Right ventricle myocardium superior (tissue), 1 donor: ENCODE measurements at places on chromosomes 11 and 22. TPM values are rescaled to one million over a fixed set of nuclear protein-coding genes. Genes with fewer than 3 reads are reported as not detected.

The TRIM49B gene
- total RNA-seq: not detected

The C1QTNF4 gene
- total RNA-seq: 0.48 TPM

The SUSD2 gene
- 2.6 TPM for total RNA-seq

The KIAA0930 gene
- 18.6 TPM for total RNA-seq

The SLC22A6 gene
- total RNA-seq: not detected

The MS4A2 gene
- total RNA-seq: 1.0 TPM

The HSD17B12 gene
- 63.3 TPM for total RNA-seq

The RTCB gene
- 38.5 TPM for total RNA-seq

The TUT1 gene
- 14.7 TPM for total RNA-seq

The RFPL2 gene
- total RNA-seq: not detected

The MMP11 gene
- total RNA-seq: 25.3 TPM

The LZTR1 gene
- 24.7 TPM for total RNA-seq

The OR56A4 gene
- not detected for total RNA-seq

The SLC22A9 gene
- not detected for total RNA-seq

The IGLL1 gene
- total RNA-seq: not detected

The CABP7 gene
- total RNA-seq: not detected

The OR10D3 gene
- not detected for total RNA-seq
